ENCODE measurements at places on chromosomes 4 and X.

GRCh38 chrX:16658284-16658683 lies 8.3 kb downstream of the S100G start:
- no peak for DNase-seq

GRCh38 chrX:65591206-65591605 lies 56.6 kb upstream of the LAS1L start:
- DNase-seq, result no peak

DNA sequence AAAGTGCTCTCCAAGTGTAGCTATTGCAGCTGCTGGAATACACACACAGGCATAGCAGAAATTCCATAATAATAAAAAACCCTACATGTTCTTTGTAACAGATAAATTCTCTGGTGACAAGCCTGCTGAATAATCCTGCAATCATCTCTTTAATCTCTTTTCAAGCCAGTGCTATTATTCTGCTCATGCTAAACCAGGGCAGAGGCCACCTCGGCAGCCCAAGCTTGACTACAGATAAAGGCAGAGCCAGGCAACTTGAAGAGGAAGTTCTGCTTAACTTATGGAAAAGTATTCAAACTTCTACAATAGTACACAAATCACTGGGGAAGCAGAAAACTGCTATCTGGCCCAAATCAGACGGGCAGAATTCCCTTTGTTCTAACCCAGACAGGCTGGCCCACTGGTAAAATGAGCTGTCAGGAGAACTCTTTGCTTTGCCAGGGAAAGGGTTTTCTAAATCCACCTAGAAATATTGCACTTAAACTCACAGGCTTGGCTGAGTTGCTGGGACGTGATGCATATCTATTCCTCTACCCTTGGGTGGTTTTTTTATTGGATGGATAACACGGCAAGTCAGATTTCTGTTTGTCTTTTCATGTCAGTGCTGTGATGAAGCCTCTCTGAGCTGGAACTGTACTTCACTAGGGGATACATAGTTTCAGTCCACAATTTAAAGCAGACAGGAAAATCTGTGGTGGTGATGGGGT lies 70.5 kb downstream of the GATB start:
- DNase-seq, result no peak

GRCh38 chr4:88967883-88968331 lies 89.1 kb downstream of the FAM13A start:
- DNase-seq, result no peak

- no peak for DNase-seq
Observed at GRCh38 chrX:154517101-154517781, 1.2 kb upstream of the FAM3A start.

GRCh38 chr4:65661471-65661870 lies 8.8 kb downstream of the EPHA5 start:
- DNase-seq, result no peak

GRCh38 chr4:184380707-184381106 lies 93.6 kb downstream of the IRF2 start:
- DNase-seq, result no peak

- no peak for DNase-seq
Observed at GRCh38 chrX:35726176-35726575, 72.0 kb upstream of the MAGEB16 start.

- no peak for DNase-seq
Observed at GRCh38 chrX:137143864-137144263, 110.1 kb upstream of the GPR101 start.

DNA sequence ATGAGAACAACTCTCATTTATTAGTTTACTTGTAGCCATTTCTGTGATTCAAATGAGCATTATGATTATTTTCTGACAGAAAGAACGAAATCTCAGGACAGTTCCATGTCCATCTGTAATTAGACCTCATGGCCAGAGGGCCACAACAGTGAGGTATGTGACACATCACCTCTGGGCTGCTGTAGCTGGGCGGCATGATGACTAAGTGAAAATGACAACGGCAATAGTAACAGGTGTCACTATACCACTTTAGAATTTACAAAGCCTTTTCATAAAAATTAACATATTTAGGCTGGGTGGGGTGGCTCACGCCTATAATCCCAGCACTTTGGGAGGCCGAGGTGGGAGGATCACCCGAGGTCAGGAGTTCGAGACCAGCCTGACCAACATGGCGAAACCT lies 252.6 kb downstream of the CBR4 start:
- DNase-seq, result no peak

DNA sequence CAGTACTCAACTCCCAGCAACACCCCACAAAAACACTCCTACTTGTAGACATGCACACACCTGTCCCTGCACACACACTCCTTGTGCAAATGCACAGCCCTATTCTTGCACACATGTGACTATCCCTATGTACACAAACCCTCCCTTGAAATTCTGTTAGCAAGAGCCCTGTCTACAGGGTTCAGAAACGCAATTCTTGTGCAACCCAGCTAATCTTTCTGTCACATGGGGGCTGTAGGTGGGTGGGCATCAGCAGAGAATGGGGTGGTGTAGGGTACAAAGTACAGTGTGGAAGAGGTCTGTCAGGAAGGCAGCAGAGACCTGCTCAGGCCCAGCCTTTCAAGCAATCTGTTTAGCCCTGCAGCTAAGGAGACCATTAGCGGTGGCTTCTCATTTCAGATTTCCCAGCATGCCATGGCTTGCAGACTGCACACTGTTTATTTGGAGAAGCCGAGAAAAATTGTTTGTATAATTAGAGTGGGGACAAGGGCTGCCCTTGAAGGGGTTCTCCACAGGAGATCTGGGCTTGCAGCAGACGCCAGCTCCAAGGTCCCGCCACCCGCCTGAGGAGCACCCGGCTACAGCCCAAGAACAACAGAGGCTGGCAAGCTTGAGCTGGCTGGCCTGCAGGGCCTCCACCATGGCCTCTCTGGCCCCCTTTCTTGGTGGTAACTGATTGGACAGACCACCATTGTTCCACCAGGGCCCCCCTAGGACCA lies 144.0 kb upstream of the PJA1 start:
- no peak for DNase-seq

DNA sequence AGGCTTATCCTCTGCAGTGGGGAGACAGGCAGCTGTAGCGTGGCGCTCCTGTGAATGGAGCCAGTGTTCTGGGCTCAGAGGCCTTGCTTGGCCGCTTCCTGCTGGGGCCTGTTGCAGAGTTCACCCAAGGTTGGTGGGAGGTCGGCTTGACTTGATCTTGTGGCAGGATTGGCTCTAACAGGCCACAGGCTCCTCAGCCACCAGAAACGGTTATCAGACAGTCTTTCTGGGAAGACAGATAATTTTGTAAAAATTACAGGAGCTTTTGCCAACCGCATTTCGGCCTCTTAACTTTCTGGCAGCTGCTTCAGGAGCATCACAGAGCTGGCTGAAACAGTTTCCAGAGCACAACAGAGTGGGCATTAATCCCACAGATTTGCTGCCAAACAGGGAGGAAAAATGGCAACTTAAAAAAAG lies 66.4 kb downstream of the DIPK2B start:
- DNase-seq, result no peak

DNA sequence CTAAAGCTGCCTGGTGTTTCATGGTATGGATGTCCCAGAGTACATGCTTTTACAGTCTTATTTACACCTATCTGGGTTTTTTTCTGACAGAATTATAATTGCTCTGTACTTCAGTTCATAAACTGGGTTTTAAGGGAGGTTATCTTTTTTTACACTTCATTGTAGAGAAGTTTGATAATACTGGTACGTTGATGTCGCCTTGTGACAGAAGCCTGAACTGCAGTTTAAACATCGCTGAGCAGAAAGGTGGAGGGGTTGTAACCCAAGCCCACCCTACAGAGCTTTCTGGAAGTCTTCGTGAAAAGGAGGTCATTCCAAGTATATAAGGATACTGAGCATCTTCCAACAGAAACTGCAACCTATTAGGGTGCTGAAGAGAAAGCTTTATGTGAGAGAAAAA lies 46.4 kb downstream of the BEX1 start:
- no peak for DNase-seq

GRCh38 chrX:30653415-30654131 lies at the start of gene GK:
Gene GK, plus strand, starts transcription at chrX:30653423. Its CDS starts 115 bp downstream, at chrX:30653538.
- DNase-seq, result peak; percentile 28

DNA sequence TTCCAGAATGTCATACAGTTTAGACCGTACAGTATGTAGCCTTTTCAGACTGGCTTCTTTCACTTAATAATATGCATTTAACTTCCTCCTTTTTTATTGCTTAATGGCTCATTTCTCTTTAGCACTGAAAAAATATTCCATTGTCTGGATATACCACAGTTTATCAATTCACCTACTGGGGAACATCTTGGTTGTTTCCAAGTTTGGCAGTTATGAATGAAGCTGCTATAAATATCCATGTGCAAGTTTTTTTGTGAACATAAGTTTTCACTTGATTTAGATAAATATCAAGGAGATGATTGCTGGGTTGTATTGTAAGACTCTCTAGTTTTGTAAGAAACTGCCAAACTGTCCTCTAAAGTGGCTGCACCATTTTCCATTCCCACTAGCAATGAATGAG lies 375.5 kb downstream of the PCDH18 start:
- no peak for DNase-seq

- no peak for DNase-seq
Observed at GRCh38 chr4:1075809-1076699, 37.3 kb downstream of the RNF212 start.

DNA sequence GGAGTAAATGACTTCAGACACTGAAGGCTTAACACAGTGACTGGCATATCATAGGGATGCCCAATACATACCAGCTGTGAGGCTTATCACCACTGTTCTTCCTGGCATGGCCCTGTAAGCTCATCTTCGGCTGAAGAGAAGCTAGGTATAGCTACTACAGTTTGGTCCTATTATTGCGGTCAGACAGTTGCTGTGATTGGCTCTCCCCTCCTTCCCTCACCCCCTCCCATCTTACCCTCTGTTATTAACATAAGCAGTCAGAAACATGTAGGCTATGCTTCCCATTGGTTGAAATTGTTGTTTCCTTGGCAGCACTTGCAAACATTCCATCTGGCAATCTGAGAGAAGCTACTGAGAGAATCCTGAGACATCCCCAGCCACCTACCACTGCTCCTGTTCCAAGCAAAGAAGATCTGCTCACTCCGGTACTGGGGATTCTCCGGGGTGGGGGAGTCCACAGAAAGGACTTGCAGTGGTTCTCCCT lies at the start of gene AKAP14:
TSS of gene AKAP14 (plus strand) at position 51 of the 484 bp plus-strand sequence. CDS start 7,331 bp downstream, outside the sequence.
- DNase-seq, result no peak

Measured in CD4-positive, alpha-beta T cell treated with Interleukin-6 for 4 hours (primary cell).